Myocyte (in vitro differentiated cells): ENCODE measurements at places on chromosomes 3 and 15.

- DNase-seq: no peak
These were observed 287.8 kb upstream of the GOLIM4 start for GRCh38 chr3:168383573-168383972.

- DNase-seq: no peak
These were observed 31.2 kb upstream of the ALDH1L1 start for GRCh38 chr3:126211569-126211968.

DNA sequence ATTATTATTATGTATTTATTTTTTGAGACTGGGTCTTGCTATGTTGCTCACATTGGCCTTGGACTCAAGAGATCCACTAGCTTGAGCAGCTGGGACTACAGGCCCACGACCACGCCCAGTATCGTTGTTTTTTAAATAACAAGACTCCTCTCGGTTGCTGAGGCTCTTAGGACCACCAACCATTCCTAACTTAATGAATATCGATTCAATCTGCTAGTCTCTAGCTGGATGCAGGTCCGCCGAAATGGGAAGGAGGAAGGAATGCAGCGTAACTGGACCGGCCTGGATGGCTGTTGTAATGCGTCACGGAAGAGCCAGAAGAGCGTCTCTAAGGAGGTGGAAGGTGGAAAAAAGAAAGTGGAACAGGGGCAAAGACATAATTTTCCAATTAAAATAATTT, 1.7 kb downstream of the ANXA2 start:
- DNase-seq: peak; percentile 58

- DNase-seq: peak; percentile 94
These were observed 42.3 kb downstream of the NEK10 start for GRCh38 chr3:27326629-27327545.

GRCh38 chr3:56233742-56234141, 234.5 kb downstream of the ERC2 start:
- DNase-seq: no peak

GRCh38 chr15:66408675-66409282, 22.1 kb downstream of the MAP2K1 start:
- no peak for DNase-seq

DNA sequence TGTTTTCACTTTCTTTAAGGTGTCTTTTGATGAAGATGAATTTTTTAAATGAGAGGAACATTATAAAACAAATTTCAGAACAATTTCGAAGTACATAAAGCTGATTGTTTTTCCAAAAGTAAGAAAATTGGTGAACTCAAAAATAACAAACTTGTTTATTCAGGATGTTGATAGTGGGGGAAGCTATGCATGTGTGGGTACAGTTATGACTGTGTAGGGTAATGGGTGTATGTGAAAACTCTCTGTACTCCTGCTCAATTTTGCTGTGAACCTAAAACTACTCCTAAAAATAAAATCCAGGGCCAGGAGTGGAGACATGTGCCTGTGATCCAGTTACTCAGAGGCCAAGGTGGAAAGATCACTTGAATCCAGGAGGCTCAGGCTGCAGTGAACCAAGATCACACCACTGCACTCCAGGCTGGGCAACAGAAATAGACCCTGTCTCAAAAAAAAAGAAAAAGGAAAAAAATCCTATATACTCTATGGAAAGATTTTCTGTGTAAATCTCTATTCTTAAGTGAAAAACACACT, 37.2 kb downstream of the PIK3CB start:
- DNase-seq: no peak

GRCh38 chr15:68492855-68493254, 60.9 kb upstream of the ITGA11 start:
- DNase-seq: no peak

DNA sequence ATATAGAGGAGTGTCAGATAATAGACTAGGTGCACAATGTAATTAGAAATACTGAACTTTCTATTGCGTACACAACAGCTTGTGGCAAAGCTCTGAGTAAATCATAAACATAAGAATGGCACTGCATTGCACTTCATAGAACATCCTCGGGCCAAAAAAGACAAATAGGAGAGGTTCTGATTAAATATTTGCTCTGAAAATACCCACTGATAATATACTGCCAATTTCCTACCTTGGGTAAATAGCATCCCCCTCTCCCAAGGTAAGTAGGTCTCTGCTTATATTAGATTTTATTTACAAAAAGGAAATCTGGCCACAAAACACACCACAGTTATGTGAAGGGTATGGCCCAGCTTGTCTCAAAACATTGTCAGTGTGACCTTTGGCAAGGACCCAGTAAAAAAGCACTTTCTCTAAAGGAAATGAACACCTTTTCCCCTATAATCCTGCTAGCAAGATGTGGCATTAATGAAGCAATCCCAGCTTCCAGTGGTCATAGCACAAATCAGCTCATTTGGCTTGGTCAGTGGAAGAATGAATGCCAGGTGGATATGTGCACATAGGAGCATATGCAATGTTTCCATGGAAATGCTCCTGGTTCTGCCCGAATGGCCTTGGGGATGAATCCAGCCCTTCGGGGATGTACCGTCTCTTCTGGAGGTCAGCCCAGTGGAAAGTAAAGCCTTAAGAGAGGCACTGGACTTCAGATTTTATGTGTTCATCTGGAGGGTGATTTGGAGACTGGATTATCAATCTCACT, 315.9 kb downstream of the LSAMP start:
- no peak for DNase-seq

GRCh38 chr3:171198781-171199472, 172.4 kb upstream of the SLC2A2 start:
- peak; percentile 48 for DNase-seq
